ENCODE measurements at places on chromosomes 12 and 14.

DNA sequence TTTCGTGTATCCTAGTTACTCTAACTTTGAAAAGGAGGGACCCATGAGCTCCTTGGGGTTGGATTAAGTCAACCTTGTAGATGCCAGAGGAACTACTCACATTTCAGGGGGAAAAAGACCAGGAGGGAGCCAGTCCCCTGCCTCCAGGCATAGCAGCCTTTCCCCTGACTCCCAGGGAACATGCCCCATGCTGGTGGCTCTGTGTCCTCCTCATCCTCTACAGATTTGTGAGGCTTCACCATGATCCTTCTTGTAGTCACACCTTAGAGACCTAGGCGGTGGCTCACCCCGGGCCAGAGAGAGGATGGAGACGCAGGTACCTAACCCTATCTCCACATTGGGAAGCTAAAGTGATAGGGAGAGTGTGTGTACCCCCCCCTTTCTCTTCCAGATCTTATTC is 16.0 kb upstream of the PPP1R1A start:
- no peak for DNase-seq

- no peak for DNase-seq
Observed at GRCh38 chr14:88351966-88352691, 29.1 kb upstream of the KCNK10 start.

- DNase-seq = no peak
Observed at GRCh38 chr14:46582826-46583225, 68.8 kb downstream of the RPL10L start.

DNA sequence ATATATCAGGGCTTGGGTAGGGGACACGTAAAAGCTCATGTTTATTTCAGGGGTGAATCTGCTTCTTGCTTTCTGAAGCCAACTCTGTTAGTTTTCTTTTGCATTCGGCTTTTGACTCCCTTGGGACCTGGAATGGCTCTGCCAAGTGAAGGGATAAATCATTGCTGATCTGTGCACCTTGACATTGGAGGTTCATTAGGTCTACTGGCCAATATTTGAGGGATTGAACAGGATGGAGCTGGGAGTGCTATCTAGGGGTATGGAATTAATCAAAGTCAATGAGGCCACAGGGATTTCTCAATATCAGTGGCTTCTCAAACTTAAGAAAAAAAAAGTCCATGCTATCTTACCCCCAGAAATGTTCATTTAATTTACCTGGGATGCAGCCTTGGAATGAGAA is 203.5 kb upstream of the RMST start:
- DNase-seq = no peak

DNA sequence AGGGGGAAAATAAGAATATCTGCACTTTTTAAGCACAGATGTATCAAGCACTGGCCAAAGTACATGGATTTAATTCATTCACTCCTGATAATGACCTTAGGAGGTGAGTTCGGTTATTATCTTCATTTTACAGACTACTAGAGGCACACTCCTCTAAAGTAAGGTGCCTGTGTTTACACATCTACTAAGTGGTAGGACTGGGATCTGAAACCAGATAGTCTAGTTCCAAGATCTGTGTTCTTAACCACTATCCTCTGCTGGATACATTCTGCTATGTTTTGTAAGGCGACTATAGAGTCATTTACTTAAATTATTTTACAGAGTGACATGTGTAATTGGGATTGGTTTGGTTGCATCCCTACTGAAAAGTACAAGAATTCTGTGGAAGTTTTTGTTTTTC is 175.3 kb downstream of the ESR2 start:
- no peak for DNase-seq

- no peak for DNase-seq
Observed at GRCh38 chr14:65006261-65006721, 19.6 kb downstream of the FNTB start.

DNA sequence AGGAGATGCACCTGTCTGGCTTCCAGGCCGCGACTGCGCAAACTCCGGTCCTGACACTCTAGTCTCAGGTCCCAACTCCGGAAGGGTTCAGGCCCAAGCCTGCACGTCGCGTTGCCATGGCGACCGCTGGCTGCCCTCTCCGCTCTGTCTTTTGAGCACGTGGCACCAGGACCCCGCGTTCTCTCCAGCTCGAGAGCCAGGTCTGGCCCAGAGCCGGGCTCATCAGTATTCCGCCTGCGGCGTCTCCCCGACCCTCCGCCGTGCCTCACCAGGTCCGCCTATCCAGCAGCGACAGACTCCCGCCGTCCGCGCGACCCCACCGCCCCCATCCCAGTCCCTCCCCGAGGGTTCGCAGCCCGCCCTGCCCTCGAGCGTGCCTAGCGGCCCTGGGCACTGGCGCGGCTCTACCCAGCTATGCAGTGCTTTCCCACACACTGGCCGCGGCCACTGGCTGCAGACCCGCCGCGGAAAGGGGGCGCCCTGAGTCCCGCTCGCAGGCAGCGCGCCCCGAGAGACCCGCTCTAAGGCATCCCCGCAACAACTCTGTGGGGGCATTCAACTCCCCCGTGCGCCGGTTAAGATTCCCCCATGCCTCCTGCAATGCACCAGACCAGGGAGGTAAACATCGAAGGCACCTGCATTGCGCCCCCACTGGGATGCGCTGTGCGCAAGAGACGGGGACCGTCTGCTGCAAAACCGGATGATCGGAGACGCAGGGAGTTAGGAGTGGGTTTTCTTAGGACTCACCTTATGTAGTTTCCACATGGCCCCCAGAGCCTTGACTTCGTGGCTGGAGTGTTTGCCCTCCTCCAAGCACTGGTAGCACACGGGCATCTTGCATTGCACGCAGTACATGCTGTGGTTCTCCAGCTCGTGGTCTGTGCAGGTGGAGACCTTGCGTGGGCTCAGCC is 1.3 kb downstream of the TRIM9 start:
- DNase-seq = no peak

- no peak for DNase-seq
Observed at GRCh38 chr14:63523735-63524426, 19.3 kb downstream of the PPP2R5E start.

DNA sequence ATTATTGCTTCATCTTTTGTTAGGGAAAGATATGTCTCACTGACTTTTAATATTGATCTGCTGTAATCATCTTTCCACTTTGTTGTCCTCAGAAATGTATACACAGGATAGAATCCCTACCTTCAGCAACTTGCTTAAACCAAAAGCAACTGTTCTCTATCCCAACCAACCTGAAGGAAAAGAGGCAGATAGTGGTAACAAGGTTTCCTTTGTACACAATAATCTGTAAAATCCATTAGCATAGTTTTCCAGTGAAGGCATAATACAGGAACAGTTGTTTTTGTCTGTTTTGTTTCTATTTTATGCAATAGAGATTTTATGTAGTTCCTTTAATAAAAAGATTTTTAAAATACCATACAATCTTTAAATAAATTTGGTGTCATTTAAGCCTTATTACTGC is 170.5 kb downstream of the PIK3C2G start:
- DNase-seq = no peak

GRCh38 chr12:102596031-102596430 is 115.7 kb upstream of the IGF1 start:
- DNase-seq = no peak

DNA sequence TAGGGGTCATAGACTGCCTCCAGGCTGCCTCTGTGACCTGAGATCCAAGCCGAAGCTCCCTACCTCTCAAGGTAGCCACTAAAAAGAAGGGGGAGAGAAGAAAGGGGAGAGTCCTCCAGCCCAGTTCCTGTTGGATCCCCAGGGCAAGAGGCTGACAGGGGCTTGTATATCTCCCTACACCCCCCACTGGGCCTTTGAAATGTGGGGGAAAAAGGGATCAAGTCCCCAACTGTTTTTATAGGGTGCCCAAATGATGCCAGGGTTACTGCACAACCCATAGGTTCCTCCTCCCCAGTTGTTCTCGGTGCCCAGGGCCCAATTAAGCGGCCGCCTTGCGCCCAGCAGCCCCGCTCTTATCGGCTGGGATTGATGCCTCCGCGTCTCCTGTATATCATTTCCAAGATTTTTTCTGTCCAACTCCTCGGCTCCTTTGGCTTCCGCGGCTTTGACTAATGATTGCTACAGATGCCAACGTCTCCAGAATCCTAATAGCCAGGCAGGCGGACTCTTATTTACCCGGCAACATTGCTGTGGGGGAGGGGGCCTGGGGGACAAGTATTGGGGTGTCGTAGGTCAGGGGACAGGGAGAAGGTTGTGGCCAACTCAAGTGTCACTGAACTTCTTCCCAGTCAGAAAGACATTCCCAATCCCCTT is 7.6 kb upstream of the HOXC4 start:
- DNase-seq = no peak

All from MM.1S (cell line).